ENCODE measurements at places on chromosomes 7 and 10.
A peak's percentile ranks its signal among the peaks of the same experiment; 100 is the strongest.

GRCh38 chr10:61455656-61456055 is 2.5 kb upstream of the TMEM26 start:
- no peak for DNase-seq

GRCh38 chr10:83677795-83678194 is 461.5 kb upstream of the GHITM start:
- DNase-seq = no peak

- no peak for DNase-seq
These were observed 10.9 kb upstream of the LGI1 start for GRCh38 chr10:93746844-93747284.

DNA sequence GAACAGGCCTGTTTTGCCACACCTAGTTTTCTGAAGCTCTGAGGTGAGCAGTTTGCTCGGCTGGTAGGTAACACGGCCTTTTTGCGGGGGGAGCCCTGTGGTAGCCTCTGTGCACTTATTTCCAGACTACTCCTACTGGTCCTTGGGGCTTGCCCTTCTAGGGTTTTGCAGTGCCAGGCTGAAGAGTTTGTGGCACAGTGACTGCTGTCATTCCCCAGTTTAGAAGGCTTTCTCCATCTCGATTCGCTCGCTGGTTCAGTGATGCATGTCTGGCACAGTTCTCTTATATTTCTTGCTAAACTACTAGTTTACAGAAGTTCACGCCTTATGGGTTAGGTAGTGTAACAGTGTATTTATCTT is 711 bp downstream of the KIF20B start:
- DNase-seq = peak; percentile 37

Data from activated naive CD8-positive, alpha-beta T cell treated with anti-CD3 and anti-CD28 coated beads, Interleukin-2, amount 10 ng/mL, durations not matched to agents 7 days and 5 days (primary cell).